Activated naive CD4-positive, alpha-beta T cell treated with anti-CD3 and anti-CD28 coated beads for 36 hours (primary cell): ENCODE measurements at places on chromosomes 4 and X. TPM values are rescaled to one million over a fixed set of nuclear protein-coding genes. Genes with fewer than 3 reads are reported as not detected.
A peak's percentile ranks its signal among the peaks of the same experiment; 100 is the strongest.

DNA sequence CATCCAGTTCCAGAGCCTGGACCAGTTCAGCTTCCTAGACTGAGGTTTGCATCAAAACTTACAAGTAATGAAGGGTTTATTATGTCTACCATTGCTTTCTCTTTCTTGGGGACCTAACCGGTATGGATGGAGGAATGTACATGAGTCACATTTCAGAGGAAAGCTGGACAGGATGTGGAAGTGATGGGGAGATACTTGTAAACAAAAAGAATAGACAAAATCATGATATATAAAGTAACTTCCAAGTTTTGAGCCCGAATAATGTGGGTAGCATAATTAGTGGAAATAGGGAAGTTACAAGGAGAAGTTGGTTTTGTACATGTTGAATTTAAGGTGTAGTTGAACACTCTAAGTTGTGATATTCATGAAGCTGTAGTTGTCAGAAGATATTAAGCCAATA is 15.0 kb downstream of the FNIP2 start:
- no peak for DNase-seq
- H3K27ac ChIP-seq: no peak overlapping the region
- H3K4me1 ChIP-seq: peaks cover 9% of the 10 kb centered on the region
- H3K36me3 ChIP-seq: no peaks in the 10 kb centered on the region
- no peak overlapping the region for H3K4me3 ChIP-seq
- no peaks in the 10 kb centered on the region for H3K27me3 ChIP-seq

DNA sequence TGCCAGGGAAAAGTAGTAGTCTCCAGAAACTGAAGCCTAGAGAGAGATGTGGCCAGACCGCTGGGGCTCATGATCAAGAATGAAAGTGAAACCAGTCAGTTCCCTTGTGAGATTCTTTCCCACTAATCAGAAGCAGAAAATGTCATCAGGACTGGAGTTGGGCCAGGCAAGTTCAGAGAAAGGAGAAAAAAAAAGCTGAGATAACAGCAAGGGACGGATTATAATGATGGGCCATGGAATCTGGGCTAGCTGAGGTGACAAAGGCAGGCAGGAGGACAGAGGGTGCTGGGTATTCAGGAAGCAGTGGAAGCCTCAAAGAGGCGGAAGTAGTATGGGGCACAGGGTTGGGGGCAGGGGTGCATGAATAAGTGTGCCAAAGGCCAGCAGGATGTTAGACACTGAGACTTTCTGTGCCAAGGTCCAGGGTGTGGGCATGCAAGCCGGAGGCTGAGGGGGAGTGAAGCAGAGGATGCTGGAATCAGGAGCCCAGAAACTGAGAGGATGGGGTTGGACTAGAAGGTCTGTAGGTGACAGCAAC is 2.5 kb downstream of the CXorf38 start:
- peak overlapping the region; percentile 92 for H3K27ac ChIP-seq
- H3K4me1 ChIP-seq: peaks cover 33% of the 10 kb centered on the region
- peaks cover 16% of the 10 kb centered on the region for H3K36me3 ChIP-seq

GRCh38 chrX:103562801-103563200 is 22.5 kb upstream of the TCEAL4 start:
- no peak overlapping the region for H3K27ac ChIP-seq
- no peaks in the 10 kb centered on the region for H3K36me3 ChIP-seq
- no peak overlapping the region for H3K4me3 ChIP-seq
- no peak for DNase-seq

- no peak overlapping the region for H3K4me3 ChIP-seq
- H3K4me1 ChIP-seq: peaks cover 6% of the 10 kb centered on the region
- H3K36me3 ChIP-seq: no peaks in the 10 kb centered on the region
- DNase-seq: peak; percentile 39
- no peaks in the 10 kb centered on the region for H3K27me3 ChIP-seq
- H3K27ac ChIP-seq: no peak overlapping the region
Observed at GRCh38 chrX:15973299-15973698, 118.7 kb upstream of the AP1S2 start.

GRCh38 chr4:176409627-176410026 is 89.9 kb downstream of the SPCS3 start:
- no peaks in the 10 kb centered on the region for H3K36me3 ChIP-seq
- no peak overlapping the region for H3K27ac ChIP-seq
- H3K4me1 ChIP-seq: no peaks in the 10 kb centered on the region
- no peak overlapping the region for H3K4me3 ChIP-seq

- no peaks in the 10 kb centered on the region for H3K4me1 ChIP-seq
- no peak overlapping the region for H3K4me3 ChIP-seq
- H3K36me3 ChIP-seq: no peaks in the 10 kb centered on the region
Observed at GRCh38 chr4:34181311-34181841, 2062.9 kb downstream of the ARAP2 start.

GRCh38 chrX:145919400-145919799 is 101.8 kb downstream of the SLITRK2 start:
- H3K4me3 ChIP-seq: no peak overlapping the region
- no peaks in the 10 kb centered on the region for H3K36me3 ChIP-seq
- DNase-seq: no peak
- H3K27ac ChIP-seq: no peak overlapping the region
- H3K4me1 ChIP-seq: no peaks in the 10 kb centered on the region
- H3K27me3 ChIP-seq: no peaks in the 10 kb centered on the region

The GPC3 gene
- total RNA-seq: 0.49 TPM

DNA sequence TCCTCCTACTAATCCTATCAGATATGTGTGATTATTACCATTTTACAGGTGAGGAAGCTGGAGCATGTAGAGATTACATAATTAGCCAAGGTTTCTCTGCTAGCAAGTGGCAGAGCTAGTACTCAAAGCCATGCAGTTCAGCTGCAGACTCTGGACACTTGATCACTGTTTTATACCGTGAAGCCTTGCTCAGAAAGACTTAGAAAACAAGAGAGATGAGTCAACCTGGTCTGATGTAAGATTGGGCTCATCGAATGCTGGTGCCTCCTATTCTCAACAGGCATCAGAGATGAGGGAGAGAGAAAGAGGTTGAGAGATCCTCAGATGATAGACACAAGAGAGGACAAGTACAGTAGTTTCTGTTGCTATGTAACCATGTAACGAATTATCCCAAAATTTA is 19.0 kb upstream of the PDE5A start:
- DNase-seq: no peak
- H3K27me3 ChIP-seq: no peaks in the 10 kb centered on the region
- H3K4me3 ChIP-seq: no peak overlapping the region

The SAGE1 gene
- not detected for total RNA-seq

GRCh38 chrX:148600131-148600530 is 99.7 kb downstream of the AFF2 start:
- no peak overlapping the region for H3K27ac ChIP-seq
- H3K27me3 ChIP-seq: no peaks in the 10 kb centered on the region
- H3K36me3 ChIP-seq: no peaks in the 10 kb centered on the region
- H3K4me1 ChIP-seq: peaks cover 14% of the 10 kb centered on the region
- no peak for DNase-seq

GRCh38 chrX:123422875-123423274 is 238.8 kb downstream of the GRIA3 start:
- no peak overlapping the region for H3K4me3 ChIP-seq
- H3K27ac ChIP-seq: no peak overlapping the region
- H3K36me3 ChIP-seq: no peaks in the 10 kb centered on the region
- no peaks in the 10 kb centered on the region for H3K27me3 ChIP-seq

GRCh38 chrX:134764202-134764785 is 106.0 kb upstream of the PLAC1 start:
- H3K4me1 ChIP-seq: peaks cover 3% of the 10 kb centered on the region
- H3K36me3 ChIP-seq: peaks cover 1% of the 10 kb centered on the region
- H3K4me3 ChIP-seq: no peak overlapping the region
- no peak for DNase-seq

DNA sequence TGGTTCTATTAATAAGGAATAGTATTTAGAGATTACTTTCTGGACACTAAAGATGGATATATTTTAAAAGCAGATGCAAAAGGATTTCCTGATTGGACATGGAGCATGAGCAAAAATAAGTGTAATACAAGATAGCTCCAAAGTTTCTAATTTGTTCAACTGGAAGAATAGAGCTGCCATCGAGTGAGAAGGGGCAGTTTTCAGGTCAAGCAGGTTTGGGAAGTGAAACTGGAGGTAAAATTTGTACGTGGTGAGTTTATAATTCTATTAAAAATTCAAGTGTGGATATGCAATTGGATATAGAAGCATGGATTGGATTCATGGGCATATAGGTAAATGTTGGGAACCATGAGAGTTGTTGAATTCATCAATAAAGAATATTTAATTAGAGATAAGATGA is 31.8 kb downstream of the PRDM8 start:
- DNase-seq: no peak
- no peaks in the 10 kb centered on the region for H3K4me1 ChIP-seq
- peaks cover 9% of the 10 kb centered on the region for H3K27me3 ChIP-seq
- H3K27ac ChIP-seq: no peak overlapping the region
- no peaks in the 10 kb centered on the region for H3K36me3 ChIP-seq

GRCh38 chr4:92012899-92013867 is 290.6 kb upstream of the GRID2 start:
- no peaks in the 10 kb centered on the region for H3K36me3 ChIP-seq
- H3K4me3 ChIP-seq: no peak overlapping the region
- peak; percentile 7 for DNase-seq

The SLC6A14 gene
- not detected for total RNA-seq

DNA sequence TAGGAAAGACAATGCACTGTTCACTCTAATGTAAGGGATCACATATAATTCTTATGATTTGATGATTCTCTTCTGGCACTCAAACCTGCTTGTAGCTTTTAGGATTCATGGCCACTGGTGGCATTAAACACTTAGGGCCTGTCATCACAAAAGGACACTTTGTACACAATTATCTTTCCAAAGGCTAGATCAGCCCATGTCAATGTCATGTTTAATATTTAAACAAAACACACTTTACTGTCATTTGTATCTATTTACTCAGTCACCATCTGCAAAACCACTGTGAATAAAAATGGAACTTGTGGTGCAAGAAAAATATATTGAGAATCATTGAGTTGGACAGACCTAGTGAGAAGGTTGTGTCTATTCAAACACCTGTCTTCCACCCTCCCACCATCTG is 83.6 kb upstream of the TTC29 start:
- H3K27ac ChIP-seq: no peak overlapping the region
- H3K27me3 ChIP-seq: no peaks in the 10 kb centered on the region
- H3K4me3 ChIP-seq: no peak overlapping the region
- no peak for DNase-seq
- H3K4me1 ChIP-seq: no peaks in the 10 kb centered on the region
- no peaks in the 10 kb centered on the region for H3K36me3 ChIP-seq

GRCh38 chr4:163693776-163694175 is 199.3 kb downstream of the TMA16 start:
- no peak for DNase-seq
- H3K27me3 ChIP-seq: peaks cover 4% of the 10 kb centered on the region
- no peaks in the 10 kb centered on the region for H3K36me3 ChIP-seq
- no peak overlapping the region for H3K27ac ChIP-seq
- H3K4me3 ChIP-seq: no peak overlapping the region

GRCh38 chrX:26580021-26580420 is 364.1 kb downstream of the MAGEB5 start:
- H3K27ac ChIP-seq: no peak overlapping the region
- no peaks in the 10 kb centered on the region for H3K4me1 ChIP-seq
- no peaks in the 10 kb centered on the region for H3K27me3 ChIP-seq
- H3K36me3 ChIP-seq: no peaks in the 10 kb centered on the region
- no peak for DNase-seq
- no peak overlapping the region for H3K4me3 ChIP-seq

The GAGE12E gene
- total RNA-seq: not detected

The RASSF6 gene
- total RNA-seq: not detected

GRCh38 chr4:141006242-141006802 is 126.9 kb downstream of the RNF150 start:
- H3K27me3 ChIP-seq: peaks cover 3% of the 10 kb centered on the region
- no peak overlapping the region for H3K27ac ChIP-seq
- DNase-seq: no peak
- no peaks in the 10 kb centered on the region for H3K4me1 ChIP-seq

The DGAT2L6 gene
- not detected for total RNA-seq

- DNase-seq: no peak
- H3K4me1 ChIP-seq: no peaks in the 10 kb centered on the region
- H3K36me3 ChIP-seq: peaks cover 39% of the 10 kb centered on the region
- H3K27me3 ChIP-seq: no peaks in the 10 kb centered on the region
Observed at GRCh38 chr4:105387466-105387865, 86.4 kb downstream of the PPA2 start.

The ANK2 gene
- 3.0 TPM for total RNA-seq

- no peak overlapping the region for H3K27ac ChIP-seq
- H3K27me3 ChIP-seq: no peaks in the 10 kb centered on the region
Observed at GRCh38 chr4:188811121-188811520, 671.9 kb downstream of the TRIML1 start.

GRCh38 chr4:142330311-142330710 is 515.8 kb downstream of the INPP4B start:
- no peak overlapping the region for H3K4me3 ChIP-seq
- no peaks in the 10 kb centered on the region for H3K27me3 ChIP-seq
- H3K4me1 ChIP-seq: peaks cover 68% of the 10 kb centered on the region
- no peak for DNase-seq
- no peak overlapping the region for H3K27ac ChIP-seq
- H3K36me3 ChIP-seq: peaks cover 17% of the 10 kb centered on the region

DNA sequence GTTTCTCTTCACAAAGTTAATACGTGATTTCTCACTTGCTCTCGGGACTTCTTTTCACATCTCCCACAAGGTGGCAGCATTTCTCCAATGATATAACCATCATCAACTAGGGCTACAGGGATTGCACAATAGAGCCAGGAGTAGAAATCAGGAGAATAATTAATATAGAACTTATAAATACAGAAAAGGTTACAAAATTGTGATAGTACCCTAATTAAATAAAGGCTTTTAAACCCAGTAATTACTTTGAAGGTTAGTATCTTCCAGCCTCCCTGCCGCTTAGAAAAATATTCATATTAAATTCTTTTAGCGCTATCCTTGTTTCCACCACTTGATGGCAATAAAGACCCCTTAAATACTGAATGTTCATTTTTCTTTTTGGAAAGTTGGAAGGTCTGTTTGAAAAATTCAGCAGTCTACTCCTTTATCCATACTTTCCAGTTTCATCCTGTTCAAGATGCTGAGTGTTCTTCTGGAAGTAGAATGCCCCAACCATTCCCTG is 65.8 kb downstream of the RASGEF1B start:
- peak; percentile 52 for DNase-seq
- no peak overlapping the region for H3K4me3 ChIP-seq
- no peak overlapping the region for H3K27ac ChIP-seq
- H3K27me3 ChIP-seq: no peaks in the 10 kb centered on the region
- H3K36me3 ChIP-seq: no peaks in the 10 kb centered on the region
- peaks cover 3% of the 10 kb centered on the region for H3K4me1 ChIP-seq

DNA sequence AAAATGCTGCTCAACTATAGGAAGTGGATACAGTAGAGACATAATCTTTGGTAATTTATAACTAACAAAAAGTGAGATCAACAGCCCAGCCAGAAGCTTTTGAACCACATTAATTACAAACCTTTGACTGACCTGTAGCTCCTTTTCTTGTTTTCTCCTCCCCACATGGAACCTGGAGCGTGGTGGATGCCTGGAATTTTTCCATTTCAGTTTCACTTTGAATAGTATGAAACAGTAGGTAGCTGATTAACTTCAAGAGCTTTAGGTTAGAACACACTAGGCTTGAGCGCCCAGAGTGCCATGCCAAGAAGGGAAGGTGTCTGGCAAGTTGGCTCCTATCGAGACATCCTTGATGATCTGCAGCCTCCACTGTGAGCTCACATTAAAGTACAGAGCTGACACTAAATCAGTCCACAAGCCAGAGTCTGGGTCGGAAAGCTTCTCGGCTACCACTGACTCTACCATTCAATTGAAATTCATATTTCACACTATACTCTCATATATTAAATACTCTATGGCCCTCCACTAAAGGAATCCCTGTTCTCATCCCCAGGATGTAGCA is 143.4 kb downstream of the GLRA2 start:
- H3K4me1 ChIP-seq: peaks cover 3% of the 10 kb centered on the region
- H3K27me3 ChIP-seq: no peaks in the 10 kb centered on the region
- no peak overlapping the region for H3K27ac ChIP-seq
- no peaks in the 10 kb centered on the region for H3K36me3 ChIP-seq
- DNase-seq: no peak
- H3K4me3 ChIP-seq: no peak overlapping the region

- H3K27me3 ChIP-seq: peaks cover 2% of the 10 kb centered on the region
- DNase-seq: no peak
- no peak overlapping the region for H3K27ac ChIP-seq
Observed at GRCh38 chr4:153337686-153338085, 6.8 kb upstream of the MND1 start.
